GM23248 (cell line): ENCODE measurements at places on chromosomes 5 and 9. TPM values are rescaled to one million over a fixed set of nuclear protein-coding genes. Genes with fewer than 3 reads are reported as not detected.

CCDC183 gene
- polyA plus RNA-seq = 0.39 and 1.5 TPM in 2 replicates

PAX5 gene
- polyA plus RNA-seq = 0.09 TPM in 1 of 2 replicates, not detected in the other

UGT3A1 gene
- not detected in 2 replicates for polyA plus RNA-seq

PHF24 gene
- polyA plus RNA-seq = 0.34 TPM in 1 of 2 replicates, not detected in the other

TTC33 gene
- 9.0 and 9.3 TPM in 2 replicates for polyA plus RNA-seq

S1PR3 gene
- 11.8 and 11.9 TPM in 2 replicates for polyA plus RNA-seq

SPINK4 gene
- not detected in 2 replicates for polyA plus RNA-seq

IL4 gene
- polyA plus RNA-seq = 0.34 TPM in 1 of 2 replicates, not detected in the other

SPINK6 gene
- polyA plus RNA-seq = not detected in 2 replicates

GZMA gene
- not detected in 2 replicates for polyA plus RNA-seq

MYMK gene
- not detected in 2 replicates for polyA plus RNA-seq

MEIKIN gene
- not detected in 2 replicates for polyA plus RNA-seq

ADAMTS6 gene
- polyA plus RNA-seq = 7.9 and 10.1 TPM in 2 replicates
